ENCODE measurements at places on chromosomes 6 and 20. TPM values are rescaled to one million over a fixed set of nuclear protein-coding genes. Genes with fewer than 3 reads are reported as not detected.

DNA sequence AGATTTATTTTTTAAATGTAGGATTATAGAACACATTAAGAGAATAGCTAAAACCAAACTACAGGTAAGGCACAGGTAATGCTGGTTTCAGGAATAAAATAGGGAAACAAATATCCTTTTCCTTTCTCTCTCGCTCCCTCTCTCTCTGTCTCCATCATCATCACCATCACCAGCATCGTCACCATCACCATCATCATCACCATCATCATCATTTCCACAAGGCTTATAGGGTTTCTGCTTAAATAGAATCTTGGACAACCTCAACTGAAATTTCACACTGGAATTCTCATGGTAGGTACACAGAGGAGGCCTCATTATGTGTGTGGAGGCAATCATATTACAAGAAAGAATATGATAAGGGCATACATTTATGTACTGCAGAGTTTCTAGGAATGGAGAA lies 823.6 kb downstream of the MAFB start:
- no peak for DNase-seq

The ACSS1 gene
- 10.5 TPM for total RNA-seq

DNA sequence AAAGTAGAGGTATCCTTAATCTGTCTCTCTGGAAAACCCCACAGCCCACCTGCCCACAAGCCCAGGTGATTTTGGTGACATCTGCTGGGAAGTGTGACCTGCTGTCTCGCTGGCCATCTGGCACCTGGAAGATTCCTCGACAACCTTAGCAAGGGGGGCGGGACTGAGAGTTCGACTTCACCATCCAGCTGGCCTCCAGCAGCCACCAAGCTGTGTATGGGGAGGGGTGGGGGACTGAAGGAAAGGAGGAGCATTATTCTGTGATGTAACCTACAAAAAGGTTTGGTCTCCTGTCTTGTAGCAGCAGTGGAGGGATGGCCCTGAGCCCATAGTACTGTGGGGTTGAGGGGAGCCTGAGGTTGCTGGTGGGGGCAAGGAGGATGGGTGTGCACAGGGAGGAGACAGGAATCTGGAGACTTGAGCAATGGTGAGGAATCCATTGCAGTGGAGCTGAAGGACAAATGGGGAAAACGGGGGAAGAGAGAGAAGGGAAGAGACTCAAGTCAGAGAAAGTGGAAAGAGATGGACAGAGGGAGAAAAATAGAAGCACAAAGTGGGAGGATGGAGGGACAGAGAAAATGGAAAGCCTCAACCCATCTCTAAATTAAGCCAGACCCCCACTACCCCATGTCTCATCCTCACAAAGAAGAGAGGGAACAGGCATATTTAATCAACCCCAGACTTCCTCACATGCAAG lies 4.0 kb downstream of the LY6G6F start:
- no peak for DNase-seq

DNA sequence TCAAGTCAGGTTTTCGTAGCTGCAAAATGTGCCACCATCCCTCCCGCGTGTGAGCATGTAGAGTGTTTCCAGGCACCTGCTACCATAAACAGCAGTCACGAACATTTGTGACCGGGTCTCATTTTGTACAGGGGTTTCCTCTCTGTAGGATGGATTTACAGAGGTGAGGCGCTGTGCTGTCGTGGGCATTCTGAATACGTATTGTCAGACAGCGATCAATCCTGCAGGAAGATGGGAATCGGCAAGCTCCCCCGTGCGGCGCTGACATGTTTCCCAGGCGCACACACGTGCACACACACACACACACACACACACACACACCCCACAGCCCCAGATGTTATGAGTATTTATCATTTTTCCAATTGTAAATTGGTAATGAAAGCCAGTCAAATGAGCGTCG lies 15.8 kb downstream of the ANKRD60 start:
- DNase-seq, result no peak

GRCh38 chr6:141610741-141611140 lies 522.0 kb upstream of the GJE1 start:
- DNase-seq, result no peak
